ENCODE measurements at places on chromosomes 7 and 10.

- no peak for DNase-seq
Observed at GRCh38 chr7:106108991-106109390, 3.1 kb downstream of the SYPL1 start.

DNA sequence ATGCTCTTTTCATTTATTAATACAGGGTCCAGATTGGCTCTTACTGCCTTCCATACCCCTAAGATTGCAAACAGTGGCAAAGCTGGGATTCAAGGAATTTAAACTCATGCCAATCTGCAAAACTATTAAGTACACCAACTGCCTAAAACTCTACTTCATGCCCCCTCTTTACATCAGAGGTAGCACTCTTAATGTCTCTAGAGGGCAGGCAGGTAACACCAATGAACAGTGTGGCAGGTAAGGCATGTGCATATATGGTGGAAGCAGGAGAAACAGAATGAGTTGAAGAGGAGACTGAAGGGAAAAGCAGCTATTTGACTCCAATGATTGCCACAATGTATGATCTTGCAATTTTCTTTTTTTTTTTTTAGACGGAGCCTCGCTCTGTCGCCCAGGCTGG lies 156.7 kb downstream of the BTAF1 start:
- no peak for DNase-seq

DNA sequence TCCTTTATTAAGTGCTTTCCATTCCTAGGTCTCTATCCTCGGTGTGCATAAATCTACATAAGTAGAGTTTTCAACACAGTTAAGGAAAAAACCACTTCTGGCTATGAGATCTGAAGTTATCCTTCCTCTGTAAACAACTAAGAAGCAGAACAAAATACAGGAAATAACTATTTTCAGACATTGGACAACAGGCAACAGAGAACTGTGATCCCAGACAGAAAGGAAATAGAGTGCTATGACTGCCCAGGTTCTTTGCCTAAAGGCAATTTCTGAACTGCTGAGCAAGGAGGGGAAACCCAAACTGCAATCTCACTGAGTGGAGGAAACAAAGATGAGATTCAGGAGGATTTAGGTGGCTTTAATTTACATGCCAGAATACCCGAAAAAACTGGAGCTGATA lies 285.4 kb downstream of the SNX13 start:
- DNase-seq: no peak

- DNase-seq: no peak
Observed at GRCh38 chr7:80493121-80493849, 18.6 kb downstream of the GNAT3 start.

GRCh38 chr7:127770885-127771284 lies 118.9 kb downstream of the SND1 start:
- no peak for DNase-seq

DNA sequence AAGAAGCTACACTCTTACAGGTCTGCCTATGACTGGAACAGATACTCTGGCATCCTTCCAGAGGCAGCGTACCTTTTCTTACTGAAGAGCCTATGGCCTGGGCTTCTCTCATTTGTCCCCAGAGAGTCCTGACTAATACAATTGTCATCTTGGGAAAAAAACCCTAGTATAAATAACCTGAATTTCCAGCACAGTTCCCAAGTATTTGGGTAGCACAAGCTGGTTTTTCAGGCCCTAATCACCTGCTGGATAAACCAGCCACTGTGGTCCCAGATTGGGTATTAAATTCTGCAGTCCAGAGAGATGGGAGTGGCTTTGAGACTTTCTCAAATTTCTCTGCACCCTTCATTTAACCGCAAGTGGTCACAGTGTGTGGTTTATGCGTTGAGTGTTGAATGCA lies 186.8 kb upstream of the NEBL start:
- no peak for DNase-seq

GRCh38 chr7:35037211-35037525 lies at the start of gene DPY19L1:
DPY19L1 (minus strand) TSS chr7:35037485; CDS start chr7:35037394, 91 bp downstream.
- no peak for DNase-seq

DNA sequence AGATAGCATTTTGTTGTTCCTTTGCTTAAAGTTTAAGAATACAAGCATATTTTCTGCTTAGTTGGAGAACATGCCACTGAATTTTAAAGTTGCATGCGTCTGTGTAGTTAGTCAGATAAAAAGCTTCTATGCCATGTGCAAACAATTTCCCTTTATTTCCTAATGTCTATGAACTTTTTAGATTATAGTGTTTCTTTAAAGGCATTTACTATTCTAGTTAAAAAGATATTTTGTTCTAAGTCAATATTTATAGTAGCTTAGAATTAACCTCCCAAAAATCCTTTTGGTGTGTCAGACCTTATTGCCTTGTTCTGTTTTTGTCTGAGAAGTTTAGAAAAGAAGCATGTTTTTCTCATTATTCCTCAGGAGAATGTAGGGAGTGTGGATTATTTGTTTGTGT lies 99.0 kb upstream of the GATA3 start:
- DNase-seq: no peak

DNA sequence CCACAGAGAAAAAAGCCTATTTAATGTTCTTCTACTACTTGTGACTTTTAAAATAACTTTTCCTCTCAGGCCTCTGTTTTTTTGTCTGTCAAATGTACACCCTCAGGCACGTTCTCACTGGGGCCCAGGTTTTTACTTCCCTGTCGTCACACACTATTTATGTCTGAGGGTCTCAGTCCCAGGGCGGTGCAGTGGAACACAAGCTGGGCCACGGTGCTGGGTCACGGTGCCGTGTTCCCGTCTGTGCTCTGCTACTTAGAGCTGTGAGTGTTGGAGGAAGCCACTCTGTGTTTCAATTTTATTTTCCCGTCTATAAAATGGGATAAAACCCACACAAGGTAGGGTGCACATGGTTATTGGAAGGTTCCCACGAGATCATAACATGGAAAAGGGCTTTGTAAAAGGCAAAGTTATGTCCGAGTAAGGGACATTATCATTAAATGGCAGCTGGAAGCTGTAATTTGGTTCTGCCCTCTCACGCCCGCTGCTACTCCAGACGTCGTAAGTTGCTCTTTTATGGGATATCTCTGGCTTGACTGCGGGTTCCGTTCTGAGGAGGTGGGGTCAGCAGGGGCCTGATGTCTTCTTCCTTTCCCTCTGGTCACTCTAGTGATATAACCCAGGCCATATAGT lies 25.2 kb downstream of the ZNF775 start:
- no peak for DNase-seq

GRCh38 chr10:99435986-99436638 lies 5.7 kb upstream of the GOT1 start:
- DNase-seq: peak; percentile 21

DNA sequence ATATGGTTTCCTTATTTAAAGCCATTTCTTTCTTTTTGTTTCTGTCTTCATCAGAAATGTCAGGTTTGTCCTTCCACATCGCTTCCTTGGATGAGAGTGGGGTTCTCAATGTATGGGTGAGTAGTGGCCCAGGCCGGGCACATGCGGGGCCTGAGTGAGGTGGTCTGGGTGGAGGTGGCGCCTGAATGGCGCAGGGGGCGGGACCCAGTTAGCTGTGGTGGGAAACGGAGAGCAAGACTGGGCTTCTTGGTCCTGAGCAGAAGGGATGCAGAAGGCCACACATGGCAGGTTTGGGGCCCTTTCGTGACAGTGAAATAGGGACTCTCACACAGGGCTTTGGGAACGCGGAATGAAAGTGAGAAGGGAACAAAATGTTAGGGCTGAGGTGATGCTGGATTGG lies 70.0 kb downstream of the DYNC2I1 start:
- DNase-seq: no peak

- DNase-seq: no peak
Observed at GRCh38 chr7:66377045-66377444, 171.9 kb downstream of the TPST1 start.

- no peak for DNase-seq
Observed at GRCh38 chr7:15507171-15507570, 54.6 kb downstream of the AGMO start.

GRCh38 chr10:9342885-9343570 lies 1288.5 kb downstream of the GATA3 start:
- peak; percentile 11 for DNase-seq

DNA sequence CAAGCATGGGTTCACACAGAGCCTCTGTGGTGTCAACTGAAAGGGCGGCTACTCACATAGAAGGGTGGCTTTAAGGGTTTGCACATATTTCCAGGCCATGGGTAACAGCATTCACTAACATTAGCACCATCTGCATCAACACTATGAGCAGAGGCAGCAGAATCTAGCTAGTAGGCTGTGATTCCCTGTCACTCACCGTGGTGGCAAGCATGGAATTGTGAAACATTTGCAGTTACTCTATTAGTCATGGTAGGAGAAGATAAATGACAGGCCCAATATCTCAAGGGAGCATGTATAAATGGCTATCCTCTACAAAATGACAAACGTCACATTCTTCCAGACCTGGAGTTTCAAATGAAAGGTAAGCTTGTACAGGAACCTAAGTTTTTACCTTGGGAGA lies 32.2 kb upstream of the CUBN start:
- DNase-seq: no peak

Measured in large intestine (tissue), 12 donors.